ENCODE measurements at places on chromosomes 1 and 21. TPM values are rescaled to one million over a fixed set of nuclear protein-coding genes. Genes with fewer than 3 reads are reported as not detected.

Gene MFSD2A
- 4.2 TPM for polyA plus RNA-seq

Gene LRRC38
- polyA plus RNA-seq: not detected

Gene ARHGEF16
- polyA plus RNA-seq: not detected

- 0 out of 2 replicates have a peak, but pooled peaks cover 5% of the 10 kb centered on the region for H3K4me1 ChIP-seq
- no peak overlapping the region for H3K4me3 ChIP-seq
- H3K27ac ChIP-seq: no peak overlapping the region
- no peaks in the 10 kb centered on the region for H3K27me3 ChIP-seq
- H3K36me3 ChIP-seq: no peaks in the 10 kb centered on the region
- no peak for DNase-seq
Observed at GRCh38 chr1:22875241-22875640, 97.4 kb downstream of the LACTBL1 start.

DNA sequence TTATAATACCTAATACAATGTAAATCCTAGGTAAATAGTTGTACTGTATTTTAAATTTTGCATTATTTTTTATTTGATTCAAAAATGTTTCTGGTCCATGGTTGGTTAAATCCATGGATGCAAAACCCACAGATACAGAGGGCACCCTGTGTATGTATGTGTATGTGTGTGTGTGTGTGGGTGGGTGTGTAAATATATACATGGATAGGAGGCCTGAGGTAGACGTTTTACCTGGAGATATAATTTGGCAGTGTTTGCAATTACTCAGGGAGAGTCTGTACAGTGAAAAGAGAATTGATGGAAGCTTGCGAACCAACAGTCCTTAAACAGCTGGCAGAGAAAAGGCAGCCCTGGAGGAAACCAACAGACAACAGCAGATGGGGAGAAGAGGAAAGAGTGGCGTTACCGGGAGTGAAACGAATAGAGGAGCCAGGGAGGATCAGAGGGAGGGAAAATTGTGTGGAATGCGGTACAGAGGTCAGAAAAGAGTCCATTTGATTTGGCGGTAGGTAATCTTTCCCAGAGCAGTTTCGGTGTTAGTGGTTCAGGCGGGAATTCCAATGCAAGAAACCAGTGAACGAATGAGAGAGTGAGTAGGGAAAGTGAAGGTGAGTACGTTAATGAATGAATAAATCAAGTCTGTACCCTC, 47.9 kb upstream of the NBL1 start:
- H3K27me3 ChIP-seq: no peaks in the 10 kb centered on the region
- H3K4me1 ChIP-seq: peaks cover 11% of the 10 kb centered on the region
- no peaks in the 10 kb centered on the region for H3K36me3 ChIP-seq
- DNase-seq: peak; percentile 57
- H3K27ac ChIP-seq: peak overlapping the region; percentile 84
- H3K4me3 ChIP-seq: peak overlapping the region; percentile 85

DNA sequence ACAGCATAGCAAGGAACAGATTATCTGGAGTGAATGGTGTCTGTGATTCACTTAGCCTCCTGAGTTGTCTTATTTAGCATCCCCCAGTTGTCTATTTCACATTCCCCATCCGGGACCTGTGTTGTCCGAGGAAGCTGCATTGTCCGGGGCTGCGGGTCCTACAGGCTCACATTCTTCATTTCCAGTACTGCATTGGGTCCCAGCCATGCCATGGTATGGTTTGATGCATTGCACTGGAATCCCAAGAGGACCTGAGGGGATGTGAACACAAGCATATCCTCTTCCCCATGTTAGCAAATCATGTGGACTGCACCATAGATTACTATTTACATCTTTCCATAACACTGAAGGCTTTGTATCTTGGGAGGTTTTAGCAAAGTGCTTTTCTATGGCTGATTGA, 48.2 kb upstream of the PRELP start:
- no peak for DNase-seq
- H3K36me3 ChIP-seq: no peaks in the 10 kb centered on the region
- peaks cover 13% of the 10 kb centered on the region for H3K27me3 ChIP-seq
- H3K4me3 ChIP-seq: no peak overlapping the region
- H3K27ac ChIP-seq: no peak overlapping the region
- H3K4me1 ChIP-seq: peaks cover 5% of the 10 kb centered on the region

DNA sequence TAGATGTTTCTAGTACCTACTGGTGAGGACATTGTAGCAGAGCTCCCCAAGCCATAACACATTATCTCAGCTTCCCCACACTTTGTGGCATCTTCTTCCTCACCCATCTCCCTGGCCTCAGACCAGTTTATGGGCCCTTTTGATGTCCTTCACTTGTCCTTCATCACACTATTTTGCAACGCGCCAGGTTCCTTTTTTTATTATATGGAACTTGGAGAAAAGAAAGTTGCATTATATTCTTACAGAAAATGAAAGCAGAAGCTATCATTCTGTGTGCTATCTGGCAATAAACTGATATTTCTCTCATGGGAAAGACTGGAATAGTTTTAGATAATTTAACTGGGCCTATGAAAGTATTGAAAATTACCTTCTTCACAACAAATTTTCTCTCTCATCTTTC, 196.9 kb upstream of the ETV3 start:
- no peaks in the 10 kb centered on the region for H3K4me1 ChIP-seq
- no peak for DNase-seq

DNA sequence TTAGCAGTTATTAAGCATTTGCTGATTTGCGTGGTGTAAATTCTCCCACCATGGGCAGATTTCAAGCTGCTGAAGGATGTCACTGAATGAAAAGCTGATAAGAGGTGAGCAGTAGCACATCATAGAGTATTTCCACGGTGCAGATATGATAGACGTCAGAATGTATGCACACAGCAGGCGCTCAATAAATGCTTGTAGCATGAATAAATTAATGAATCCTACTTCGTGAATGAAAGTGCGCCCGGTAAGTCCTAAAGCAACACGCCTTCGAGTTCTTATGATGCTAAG, 510 bp upstream of the UBIAD1 start:
- peak overlapping the region; percentile 67 for H3K4me3 ChIP-seq
- H3K27ac ChIP-seq: no peak overlapping the region
- H3K4me1 ChIP-seq: peaks cover 13% of the 10 kb centered on the region

- peak; percentile 17 for DNase-seq
Observed at GRCh38 chr21:29827236-29827635, 112.6 kb downstream of the GRIK1 start.
